8988T (cell line): ENCODE measurements at places on chromosomes 7 and 10.
A peak's percentile ranks its signal among the peaks of the same experiment; 100 is the strongest.

GRCh38 chr7:100680576-100681271, 7.2 kb downstream of the GNB2 start:
- DNase-seq: no peak

GRCh38 chr10:111107023-111107422, 30.2 kb downstream of the ADRA2A start:
- DNase-seq: no peak

DNA sequence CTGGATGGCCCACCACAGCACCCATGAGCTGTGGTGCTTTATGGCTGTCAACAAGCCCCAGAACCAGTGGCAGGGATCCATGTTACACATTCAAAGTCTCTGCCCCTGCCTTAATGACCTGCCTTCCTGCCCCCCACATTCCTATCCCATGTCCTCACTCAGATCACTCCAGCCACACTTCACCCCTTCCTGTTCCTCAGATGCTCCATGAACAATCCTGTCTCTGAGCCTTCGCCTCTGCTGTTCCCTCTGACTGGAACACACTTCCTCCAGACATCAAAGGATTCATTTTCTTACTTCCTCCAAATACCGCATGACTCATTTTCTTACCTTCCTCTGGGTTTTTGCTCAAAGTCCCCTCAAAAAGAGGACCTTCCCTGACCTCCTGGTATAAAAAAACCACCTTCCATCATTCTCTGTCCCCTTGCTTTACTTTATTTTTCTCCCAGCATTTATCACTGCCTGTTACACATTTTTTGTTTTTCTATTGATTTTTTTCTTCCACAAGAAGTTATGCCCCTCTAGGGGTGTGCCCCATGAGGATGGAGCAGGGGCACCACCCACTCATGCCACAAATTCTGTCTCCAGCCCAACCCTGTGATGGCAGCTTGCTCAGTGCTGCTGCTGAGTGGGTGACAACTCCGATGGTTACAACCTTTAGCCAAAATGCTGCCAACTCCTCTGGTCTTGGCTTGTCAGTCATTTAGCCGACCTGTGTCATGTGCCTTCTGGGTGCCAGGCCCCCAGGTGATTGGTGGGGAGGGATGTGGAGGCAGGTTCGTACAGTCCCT, 18.2 kb downstream of the COL13A1 start:
- no peak for DNase-seq

- DNase-seq: no peak
These were observed 75.3 kb upstream of the PPP1R9A start for GRCh38 chr7:94832051-94832450.

- DNase-seq: no peak
These were observed 14.7 kb downstream of the CALCR start for GRCh38 chr7:93559639-93560491.

DNA sequence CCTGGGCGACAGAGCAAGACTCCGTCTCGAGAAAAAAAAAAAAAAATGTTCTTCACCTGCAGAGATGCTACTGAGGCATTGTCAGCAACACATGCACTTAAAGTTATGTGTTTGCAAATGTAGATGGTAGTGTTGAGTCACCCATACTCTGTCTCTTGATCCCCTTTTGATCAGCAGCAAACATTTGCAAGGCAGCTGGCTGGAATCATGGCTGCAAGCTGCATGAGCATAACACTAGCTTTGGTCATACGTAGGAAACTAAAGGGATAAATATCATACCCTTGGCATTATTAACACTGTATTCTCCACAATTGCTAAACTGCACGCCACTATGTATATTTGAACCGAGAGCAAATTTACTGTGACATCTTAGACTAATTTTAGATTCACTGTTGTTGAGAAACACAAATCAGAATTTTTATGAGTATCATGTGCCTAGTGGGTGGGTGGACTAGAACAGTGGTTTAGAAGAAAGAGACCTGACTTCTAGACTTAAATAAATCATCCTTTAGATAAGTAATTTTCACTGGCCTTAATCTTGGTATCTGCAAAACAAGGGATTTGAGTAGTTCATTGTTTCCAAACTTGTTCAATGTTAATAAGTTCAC, 229.3 kb upstream of the MEOX2 start:
- no peak for DNase-seq

DNA sequence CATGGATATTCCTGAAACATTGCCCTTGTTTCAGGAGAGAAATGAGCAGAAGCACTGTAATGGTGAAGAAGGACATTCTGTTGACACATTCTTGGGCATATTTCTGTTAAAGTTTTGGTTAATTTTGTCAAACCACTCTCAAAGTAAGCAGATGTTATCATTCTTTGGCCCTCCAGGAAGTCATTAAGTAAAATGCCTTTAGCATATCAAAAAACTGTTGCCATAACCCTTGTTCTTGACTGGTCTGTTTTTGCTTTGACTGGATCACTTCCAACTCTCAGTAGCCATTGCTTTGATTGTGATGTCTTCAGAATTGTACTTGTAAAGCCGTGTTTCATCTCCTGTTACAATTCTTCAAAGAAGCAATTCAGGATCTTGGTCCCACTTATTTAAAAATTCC, 404.3 kb upstream of the LRRTM3 start:
- no peak for DNase-seq

DNA sequence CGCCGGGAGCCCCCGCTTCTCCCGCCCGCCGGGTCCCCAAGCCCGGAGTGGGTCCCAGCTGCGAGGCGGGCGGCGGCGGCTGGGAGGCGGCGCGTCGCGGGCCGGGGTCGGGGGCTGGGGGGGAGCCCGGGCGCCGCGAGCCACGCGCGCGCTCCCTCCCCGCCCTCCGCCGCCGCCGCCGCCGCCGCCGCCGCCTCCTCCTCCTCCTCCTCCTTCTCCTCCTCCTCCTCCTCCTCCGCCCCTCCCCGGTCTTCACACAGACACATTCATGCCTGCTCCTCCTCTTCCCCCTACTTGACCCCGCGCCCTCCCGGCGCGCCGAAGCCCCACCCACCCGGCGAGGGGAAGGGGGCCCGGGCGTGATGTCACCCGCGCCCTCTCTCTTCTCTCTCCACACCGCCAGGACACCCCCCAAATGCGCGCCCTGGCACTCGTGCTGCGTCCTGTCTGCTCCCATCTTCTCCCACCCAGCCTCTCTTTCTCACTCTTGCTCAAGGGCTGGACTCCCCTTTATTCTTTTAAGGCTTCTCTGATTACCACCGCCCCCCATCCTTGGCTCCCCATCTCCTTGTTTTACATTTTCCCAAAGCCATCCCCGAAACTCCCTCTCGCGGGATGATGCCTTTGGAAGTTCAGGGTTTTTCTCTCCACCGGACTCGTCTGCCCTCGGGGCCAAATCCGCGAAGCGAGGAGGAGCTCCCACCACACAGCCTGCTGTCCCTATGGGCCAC, 967 bp upstream of the GLI3 start:
- DNase-seq: no peak

DNA sequence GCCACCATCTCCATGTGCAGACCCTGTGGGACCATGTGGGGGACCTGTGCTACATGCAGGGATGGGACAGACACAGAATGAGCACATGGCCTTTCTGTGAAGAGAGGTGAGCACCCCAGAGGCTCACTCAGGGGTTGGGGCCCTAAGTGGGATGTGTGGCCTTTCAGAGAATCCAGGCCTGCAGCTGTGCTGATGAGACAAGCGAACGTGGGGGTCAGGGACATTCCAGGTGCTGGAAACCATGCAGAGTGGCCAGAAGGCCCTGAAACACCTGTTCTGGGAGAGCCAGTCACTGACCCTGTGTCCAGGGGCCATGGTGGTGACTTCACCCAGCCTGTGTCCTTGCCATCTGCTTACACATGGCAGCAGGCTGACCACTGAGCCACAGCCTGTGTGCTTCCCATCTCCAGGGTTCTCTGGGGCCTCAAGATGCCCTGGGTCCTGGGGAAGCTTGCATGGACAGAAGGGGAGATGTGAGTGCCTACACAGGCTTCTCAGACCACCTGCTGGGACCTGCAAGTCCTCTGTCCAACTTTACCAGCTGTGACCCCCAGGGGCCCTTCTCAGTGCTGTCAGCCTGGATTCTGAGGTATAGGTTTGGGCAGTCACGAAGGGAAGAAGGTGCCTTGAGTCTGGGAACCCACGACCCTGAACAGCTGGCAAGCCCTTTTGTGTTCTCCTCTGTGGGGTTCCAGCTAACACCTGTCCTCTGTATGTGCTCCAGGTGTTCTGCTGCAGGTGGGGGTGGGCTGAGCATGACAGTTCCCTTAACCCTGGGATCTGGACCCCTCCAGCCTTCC, 17.6 kb downstream of the RAMP3 start:
- DNase-seq: no peak

DNA sequence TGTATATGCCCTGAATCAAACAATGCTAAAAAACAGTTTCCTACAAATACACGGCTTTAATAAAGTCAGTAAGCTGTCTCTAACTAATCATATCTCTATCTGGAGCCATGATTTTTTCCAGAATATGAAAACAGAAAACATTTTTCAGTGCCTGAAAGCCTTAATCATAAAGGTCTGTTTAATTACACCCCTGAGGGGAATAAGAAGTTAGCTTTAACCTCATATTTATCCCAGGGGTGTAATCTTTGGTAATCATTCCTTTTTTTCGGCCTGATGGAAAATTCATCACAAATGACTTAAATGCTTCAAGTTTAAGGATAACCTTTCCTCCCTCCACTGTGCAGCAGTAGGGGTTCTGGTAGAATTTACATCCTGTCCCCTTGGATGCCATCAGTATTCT, 124.2 kb downstream of the ATE1 start:
- DNase-seq: no peak

- DNase-seq: no peak
These were observed 40.8 kb upstream of the CTBP2 start for GRCh38 chr10:125201108-125201524.

DNA sequence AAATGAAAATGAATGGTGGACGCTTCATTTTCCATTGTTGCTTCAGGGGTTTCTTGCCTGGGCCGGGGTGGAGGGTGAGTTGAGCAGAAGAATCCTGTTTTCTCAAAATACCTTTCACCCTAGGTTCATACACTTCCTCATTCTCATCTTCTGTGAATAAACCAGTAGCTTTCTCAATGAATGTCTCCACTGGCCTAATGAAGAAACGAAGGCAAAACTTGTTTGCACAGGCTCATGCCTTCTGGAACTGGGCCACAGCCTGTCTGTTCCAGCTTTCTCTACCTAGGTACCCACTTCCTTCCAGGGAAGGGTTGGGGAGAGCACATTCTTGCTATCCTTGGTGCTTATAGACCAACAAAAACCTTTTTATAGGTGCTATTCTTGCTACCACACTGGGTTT, 21.3 kb downstream of the STMP1 start:
- DNase-seq: no peak

GRCh38 chr10:124648738-124649137, 95.4 kb downstream of the FAM53B start:
- no peak for DNase-seq

GRCh38 chr7:103445228-103446048, 569 bp downstream of the SLC26A5 start:
- no peak for DNase-seq

DNA sequence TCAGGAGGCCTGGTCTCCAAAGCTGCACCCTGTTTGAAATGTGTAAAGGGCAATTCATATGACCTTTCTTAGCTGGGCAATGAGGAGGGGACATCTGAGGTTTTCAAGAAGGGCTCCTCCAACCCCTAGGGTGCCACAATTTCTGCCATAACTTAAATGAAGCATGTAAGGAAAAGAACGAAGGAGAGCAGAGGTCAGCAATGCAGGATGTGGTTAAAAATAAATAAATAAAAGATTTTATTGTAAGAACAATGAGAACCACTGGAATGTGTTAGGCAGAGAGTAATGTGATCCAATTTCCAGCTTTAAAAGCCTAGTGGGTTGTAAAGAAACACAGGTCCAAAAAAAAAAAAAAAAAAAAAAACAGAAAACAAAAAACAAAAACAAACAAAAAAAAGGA, 673.1 kb downstream of the TNS3 start:
- DNase-seq: no peak

DNA sequence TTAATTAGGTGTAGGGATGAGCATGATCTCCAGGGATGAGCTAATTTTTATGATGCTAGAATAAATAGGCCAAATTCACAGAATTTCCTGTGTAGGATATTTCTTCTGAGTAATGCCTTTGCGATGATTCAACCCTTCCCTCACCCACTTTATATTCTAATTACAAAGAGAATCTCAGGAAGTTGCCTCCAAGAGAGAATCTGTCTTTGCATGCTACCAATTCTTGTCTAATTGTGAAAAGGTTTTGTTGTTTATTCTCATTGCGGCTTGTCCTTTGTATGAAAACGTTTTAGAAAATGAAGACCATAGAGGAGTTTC, 6.3 kb downstream of the C7orf57 start:
- DNase-seq: no peak

GRCh38 chr10:10703382-10703781, 314.3 kb upstream of the CELF2 start:
- no peak for DNase-seq

DNA sequence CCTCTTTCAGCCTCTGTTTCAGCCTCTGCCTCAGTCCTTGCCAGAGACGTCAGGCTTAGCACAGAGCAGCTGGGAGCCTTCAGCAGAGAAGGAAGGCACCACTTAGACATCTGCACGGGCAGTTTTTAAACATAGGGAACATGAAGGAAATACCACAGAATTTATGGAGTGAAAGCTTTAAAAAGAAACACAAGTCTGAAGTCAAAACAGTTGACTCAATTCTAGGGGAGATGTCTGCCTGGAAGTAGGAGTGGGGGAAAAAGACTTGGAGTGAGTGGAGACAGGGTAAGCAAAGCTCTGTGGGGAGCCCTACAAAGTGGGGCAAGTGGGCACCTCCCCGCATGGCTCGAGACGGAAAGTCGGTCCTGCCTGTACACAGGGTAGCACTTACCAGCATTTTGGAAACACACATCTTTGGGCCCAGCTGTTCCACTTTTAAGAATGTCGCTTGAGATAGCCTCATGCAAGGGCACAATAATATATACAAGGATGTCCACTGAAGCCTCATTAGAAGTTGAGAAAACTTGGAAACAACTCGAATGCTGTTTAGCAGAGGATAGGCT, 5.0 kb upstream of the TBXAS1 start:
- no peak for DNase-seq

DNA sequence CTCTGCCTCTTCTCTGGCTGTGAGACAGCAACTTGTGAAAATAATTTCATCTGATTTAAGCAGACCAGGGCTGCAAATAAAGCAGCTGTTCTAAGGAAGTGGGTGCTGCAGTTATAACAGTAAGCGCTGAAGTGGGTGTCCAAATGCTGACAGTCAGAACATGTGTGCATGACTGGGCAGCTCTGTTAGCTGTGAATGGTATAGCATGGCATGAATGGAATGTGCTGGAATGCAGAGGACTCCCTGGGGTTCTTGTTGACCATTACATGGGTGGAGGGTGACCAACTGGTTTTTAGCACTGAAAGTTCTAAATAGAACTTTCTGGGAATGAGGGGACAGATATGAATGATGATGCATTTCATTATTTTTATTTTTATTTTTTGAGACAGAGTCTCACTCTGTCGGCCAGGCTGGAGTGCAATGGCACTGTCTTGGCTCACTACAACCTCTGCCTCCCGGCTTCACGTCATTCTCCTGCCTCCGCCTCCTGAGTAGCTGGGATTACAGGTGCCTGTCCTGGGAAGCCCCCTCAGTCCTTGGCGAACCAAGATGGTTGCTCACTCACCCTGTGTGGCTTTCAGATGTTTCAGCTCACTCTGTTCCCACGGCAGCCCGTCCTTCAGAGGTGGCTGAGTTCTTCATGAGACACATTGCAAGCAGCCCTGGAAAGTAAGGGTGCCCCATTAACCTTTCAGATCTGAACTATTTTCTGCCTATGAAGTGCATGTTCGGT, 319.8 kb upstream of the PHYHIPL start:
- peak; percentile 31 for DNase-seq
